ENCODE measurements at places on chromosomes 3 and 15. TPM values are rescaled to one million over a fixed set of nuclear protein-coding genes. Genes with fewer than 3 reads are reported as not detected.

Gene P2RY12
- total RNA-seq: not detected

Gene STRC
- total RNA-seq: 0.67 TPM

DNA sequence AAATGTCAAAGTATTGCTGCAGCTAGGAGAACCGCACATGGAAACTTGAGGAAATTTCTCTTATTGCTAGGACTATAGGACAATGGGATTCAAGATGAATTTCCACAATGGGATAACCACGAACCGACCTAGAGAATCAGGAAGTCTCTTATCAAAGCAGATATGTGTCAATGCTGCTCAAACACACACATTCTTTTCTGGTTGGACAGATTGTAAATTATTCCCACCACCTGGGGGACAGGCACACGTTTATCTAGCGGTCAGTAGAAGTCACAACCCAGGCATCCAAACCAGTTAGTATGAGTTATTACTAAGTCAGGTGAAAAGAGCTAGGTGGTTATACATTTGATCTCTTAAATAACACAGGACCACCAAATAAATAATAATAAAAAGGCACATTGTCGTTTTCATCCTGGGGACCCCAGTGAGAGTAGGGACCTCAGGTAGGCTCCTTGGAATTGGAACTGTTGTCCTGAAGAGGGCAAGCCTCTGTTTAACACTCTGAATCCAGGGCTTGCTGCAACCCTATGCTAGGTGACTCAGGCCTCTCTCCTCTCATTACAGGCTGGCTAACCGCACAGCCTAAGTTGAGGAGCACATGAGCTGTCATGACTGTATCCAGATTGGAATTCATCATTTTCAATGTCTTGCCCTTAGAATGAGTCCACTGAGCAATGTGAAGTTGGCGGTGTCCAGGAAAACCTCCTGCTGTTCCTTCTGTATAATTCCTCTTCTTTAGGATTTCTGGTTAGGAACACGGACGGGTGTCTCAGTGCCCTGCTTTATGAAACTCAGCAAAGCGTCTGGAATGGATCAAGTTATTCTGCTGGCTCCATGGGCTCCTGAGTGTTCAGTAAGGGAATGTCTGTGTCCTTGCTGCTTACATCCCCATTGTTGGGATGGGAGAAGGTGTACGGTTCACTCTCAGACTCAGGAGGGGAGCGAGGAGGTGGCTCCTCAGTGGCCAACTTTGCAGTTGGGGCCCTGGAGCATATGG lies 59.0 kb downstream of the CLEC3B start:
- DNase-seq: peak; percentile 61

GRCh38 chr3:175199961-175200360 lies 340.8 kb downstream of the NAALADL2 start:
- no peak for DNase-seq

Gene EPB42
- not detected for total RNA-seq

GRCh38 chr15:100939791-100940190 lies 20.6 kb downstream of the LRRK1 start:
- DNase-seq: no peak

DNA sequence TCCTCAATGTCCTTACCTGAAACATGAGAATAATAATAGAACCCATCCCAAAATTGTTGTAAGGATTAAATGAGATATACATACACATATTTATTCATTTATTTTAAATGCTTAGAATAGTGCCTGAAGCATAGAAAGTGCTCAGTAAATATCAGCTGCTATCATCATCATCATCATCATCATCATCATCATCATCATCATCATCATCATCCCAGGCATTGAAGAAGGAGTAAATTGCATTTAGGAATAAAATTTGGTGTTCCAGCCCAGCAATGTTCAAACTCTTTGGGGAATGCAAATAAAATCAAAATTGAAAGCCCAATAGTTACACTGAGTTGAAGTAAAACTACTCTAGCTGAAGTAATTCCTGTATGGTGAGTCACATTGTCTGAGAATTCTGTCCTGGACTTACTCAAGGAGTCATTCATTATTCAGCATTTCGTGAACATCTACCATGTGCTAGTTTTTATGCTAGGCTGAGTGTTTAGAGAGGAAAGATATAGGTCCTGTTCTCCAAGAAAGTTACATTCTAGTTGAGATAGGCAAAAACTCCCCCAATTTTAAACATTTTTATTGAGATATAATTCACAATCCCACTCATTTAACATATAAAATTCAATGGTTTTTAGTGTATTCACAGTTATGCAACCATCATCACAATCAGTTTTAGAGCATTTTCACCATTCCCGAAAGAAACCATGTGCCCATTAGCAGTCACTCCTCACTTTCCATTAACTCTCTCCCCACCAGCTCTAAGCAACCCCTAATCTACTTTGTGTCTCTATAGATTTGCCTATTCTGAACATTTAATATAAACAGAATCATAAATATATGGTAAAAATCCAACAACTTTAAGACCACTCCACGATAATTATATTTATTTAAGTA lies 107.2 kb downstream of the FRMD5 start:
- DNase-seq: peak; percentile 83

GRCh38 chr3:112086875-112087524 lies 811 bp downstream of the C3orf52 start:
- peak; percentile 82 for DNase-seq

DNA sequence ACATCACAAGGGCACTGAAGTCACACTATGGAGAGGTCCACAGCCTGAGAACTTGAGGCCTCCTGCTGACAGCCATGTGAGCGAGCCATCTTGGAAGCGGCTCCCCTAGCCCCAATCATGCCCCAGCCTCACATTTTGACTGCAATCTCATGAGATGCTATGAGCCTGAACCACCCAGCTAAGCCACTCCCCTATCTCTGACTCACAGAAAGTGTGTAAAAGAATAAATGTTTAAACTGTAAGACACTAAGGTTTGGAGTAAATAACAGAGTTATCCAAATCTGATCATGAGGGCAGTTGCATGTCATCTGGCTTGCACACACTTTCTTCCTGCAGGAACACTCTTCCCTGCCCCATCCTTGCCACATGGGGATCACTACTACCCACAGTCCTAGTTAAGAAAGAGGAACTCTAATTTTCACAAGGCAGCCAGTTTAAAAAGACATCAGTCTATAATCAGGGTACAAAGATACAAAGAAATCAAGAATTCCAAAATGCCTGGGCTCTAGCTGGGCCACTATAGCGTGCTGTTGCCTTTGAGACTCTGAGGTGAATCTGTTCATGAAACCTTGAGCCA lies 494.2 kb downstream of the FOXP1 start:
- no peak for DNase-seq

DNA sequence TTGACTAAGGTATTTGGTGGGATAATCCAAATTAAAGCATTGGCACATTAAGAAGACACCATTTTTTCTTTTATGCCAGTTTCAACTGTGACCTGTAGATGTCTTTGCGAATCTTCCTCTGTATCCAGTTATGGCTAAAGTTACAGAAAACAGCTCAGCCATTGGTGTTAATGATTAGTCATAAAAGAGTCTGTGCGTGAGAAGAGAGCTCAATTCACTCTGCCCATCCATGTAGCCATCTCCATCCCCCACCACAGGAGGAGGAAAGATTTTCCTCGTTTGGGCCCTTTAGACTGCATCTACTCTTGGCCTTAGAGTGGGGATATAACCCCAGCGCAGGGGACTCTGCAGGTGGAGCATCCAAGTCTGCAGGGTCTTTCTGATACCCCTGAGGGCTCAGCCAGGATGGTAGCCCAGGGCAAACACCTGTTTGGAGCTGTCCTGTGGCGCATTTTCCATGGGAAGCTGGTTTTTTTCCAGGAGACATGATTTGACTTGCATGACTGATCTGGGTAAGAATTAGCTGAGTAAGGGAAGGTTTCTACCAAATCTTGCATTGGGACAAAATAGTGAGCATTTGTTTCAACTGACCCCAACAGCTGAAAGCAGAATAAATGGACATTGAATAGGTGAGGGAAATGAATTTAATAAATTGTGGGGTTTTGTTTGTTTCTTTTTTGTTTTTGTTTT lies 29.5 kb downstream of the NANOGP8 start:
- no peak for DNase-seq

- DNase-seq: no peak
Measured at GRCh38 chr3:136658946-136659682, 93.1 kb downstream of the STAG1 start.

GRCh38 chr3:167772992-167773391 lies 37.5 kb downstream of the SERPINI1 start:
- DNase-seq: no peak

DNA sequence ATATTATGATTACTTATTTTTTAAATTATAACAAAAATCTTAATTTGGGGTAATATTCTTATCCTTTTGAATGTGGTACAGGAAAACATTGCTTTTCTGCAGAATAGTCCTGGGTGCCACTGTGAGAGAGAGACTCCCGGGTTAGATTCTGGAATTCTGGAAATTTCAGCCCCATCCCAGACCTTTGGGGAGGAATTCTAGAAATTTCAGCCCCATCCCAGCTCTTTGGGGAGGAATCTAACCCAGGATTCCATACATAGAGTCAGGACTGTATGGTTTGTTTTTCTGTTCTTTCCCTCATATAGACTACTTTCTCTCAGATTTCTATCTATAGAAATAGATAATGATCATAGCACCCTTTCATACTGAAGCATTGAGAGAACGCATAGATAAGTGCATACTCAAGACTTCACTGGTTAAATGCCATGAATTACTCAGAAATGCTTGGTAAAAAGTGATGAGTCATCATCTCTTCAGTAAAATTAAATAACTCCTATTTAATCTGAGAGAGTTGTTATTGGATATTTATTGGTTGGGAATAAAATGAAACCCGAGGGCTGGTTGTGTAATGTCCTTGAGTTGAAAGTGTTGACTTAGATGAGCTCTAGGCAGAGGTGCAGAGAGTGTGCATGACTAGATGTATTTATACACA lies 8.3 kb downstream of the EIF2AK4 start:
- no peak for DNase-seq

DNA sequence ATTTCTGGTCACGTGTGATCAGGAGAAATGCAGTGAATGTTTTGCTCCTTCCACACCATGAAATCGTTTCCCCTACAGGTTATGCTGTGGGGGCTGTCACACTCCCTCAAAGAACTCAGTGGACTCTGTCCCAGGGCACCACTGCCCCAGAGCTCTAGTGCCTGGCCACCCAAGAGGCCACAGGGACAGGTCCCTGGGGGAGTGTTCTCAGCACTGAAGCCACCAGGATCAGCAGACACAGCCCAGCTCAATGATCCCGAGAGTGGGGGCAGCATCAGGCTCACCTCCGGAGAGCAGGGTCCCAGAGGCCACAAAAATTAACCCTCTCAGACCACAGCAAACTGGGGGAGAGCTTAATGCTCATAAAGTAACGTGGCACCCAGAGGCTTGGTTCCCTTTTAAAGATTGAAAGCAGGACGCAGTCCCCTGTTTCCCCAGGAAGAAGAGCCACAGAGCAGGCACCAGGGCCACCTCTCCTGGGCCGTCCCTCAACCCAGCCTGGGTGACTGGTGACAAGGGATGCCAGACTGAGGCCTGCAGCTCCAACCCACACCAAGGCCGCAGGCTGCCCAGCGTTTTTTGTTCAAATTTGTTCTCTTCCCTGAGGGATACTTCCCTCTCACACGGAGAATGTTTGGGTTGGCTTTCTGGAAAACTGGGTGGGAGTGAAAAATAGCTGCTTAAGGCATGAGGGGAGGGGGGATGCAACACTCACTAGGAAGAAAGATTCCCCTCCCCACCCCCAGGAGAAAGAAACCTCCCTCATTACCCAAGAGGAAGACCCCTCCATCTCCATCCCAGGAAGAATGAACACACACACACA lies 123.3 kb upstream of the IGF1R start:
- no peak for DNase-seq

Gene CAPN3
- 13.0 TPM for total RNA-seq

DNA sequence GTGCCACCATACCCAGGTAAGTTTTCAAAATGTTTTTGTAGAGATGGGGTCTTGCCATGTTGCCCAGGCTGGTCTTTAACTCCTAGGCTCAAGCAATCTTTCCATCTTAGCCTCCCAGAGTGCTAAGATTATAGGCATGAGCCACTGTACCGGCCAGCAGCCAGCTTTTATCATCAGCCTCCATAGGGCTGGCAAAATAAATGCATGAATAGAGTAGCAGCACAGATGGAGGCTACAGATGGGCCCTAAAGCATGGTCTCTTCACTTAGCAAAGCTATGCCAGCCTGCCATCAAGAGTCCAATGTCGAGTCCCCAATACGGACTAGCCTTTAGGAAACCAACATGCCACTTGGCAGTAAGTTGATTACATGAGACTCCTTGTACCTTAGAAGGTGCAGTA lies 63.8 kb downstream of the CNTN3 start:
- DNase-seq: no peak
